NCI-H2029 (cell line): ENCODE measurements at places on chromosomes 7 and 10.

GRCh38 chr7:36986948-36987724 lies 262.8 kb upstream of the AOAH start:
- no peak for DNase-seq

DNA sequence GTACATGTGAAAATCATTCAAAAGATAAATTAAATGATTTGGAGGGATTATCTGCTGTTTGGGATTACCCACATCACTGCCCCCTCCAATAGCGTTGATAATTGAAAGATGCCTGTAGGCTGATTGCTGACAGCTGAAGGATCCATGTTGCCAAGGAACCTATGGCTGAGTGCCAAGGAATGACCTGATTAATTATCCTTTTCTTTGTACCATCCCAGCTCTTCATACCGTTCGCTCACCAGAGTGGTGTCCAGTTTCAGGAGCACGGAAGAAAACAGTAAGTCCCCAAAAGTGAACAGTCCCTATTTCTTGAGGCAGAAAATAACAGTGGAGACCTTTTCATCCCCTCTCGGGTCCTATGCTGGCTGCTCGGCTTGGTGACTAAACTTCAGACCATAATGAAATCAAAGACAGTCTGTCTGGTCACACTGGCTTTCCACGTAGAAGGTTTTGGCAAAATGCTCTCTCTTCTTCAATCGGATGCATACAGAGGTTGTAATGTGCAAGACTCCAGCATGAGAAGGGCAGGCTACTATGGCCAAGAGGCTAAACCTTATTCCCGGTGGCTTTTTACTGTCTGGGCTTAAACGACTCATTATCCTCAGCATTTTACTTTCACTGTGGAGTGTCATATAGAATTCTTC lies 108.8 kb downstream of the SPAG6 start:
- DNase-seq = peak; percentile 35

GRCh38 chr7:6106140-6106904 lies 75.1 kb downstream of the ANKRD61 start:
- no peak for DNase-seq

- no peak for DNase-seq
Observed at GRCh38 chr7:20825555-20825954, 38.9 kb upstream of the SP8 start.

DNA sequence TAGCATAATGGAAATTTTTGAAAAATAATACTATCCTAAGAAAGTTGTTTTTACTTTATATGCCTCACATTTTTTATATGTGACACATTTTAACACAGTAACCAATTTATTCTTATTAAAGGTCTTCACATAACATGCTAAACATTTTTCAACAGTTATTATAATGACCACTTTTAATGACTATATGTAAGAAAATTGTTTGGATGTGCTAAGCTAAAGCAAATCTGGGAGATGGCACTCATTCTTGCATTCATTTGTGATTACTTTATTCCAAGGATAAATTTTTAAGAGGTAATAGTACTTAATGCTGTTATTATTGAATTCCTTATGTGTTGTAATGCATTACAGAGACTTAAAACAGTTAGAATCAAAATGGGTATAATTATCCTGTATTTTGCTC lies 88.1 kb downstream of the ANKIB1 start:
- DNase-seq = no peak

GRCh38 chr10:123501148-123501547 lies 165.0 kb upstream of the GPR26 start:
- no peak for DNase-seq
